Activated CD8-positive, alpha-beta memory T cell treated with anti-CD3 and anti-CD28 coated beads for 1 hour (primary cell): ENCODE measurements at places on chromosomes 5 and 9.
A peak's percentile ranks its signal among the peaks of the same experiment; 100 is the strongest.

- no peak for DNase-seq
Observed at GRCh38 chr5:176927562-176927961, 28.4 kb upstream of the HK3 start.

- no peak for DNase-seq
Observed at GRCh38 chr9:23820451-23821374, 5.3 kb downstream of the ELAVL2 start.

GRCh38 chr5:172749881-172750633, 20.9 kb downstream of the DUSP1 start:
- DNase-seq = no peak

DNA sequence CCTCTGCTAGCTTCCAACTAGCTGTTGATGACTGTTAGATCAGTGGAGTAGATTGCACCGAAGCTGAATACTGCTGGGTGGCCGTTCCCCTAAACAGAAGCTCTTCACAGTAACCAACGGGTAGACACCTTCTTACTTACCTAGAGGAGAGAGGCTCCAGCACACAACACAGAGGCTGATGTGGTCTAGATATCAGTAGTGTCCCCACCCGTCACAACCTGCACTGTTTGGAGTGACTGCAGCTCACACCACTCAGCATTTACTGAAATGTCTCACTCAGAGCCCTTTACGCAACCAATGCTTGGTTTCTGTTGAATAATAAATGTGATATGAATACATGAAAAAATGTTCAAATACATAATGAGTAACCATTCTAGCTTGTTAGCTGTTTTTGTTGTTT, 5.3 kb downstream of the TMEM174 start:
- DNase-seq = no peak

GRCh38 chr5:169744336-169744735, 107.3 kb downstream of the DOCK2 start:
- DNase-seq = no peak

- no peak for DNase-seq
Observed at GRCh38 chr5:2890011-2890410, 138.5 kb upstream of the IRX2 start.

GRCh38 chr9:120646948-120647347, 67.0 kb upstream of the CDK5RAP2 start:
- DNase-seq = no peak

- DNase-seq = no peak
Observed at GRCh38 chr5:32360906-32361305, 48.2 kb upstream of the MTMR12 start.

GRCh38 chr9:83622939-83623678, at the start of gene IDNK:
IDNK (plus strand) TSS chr9:83623143; CDS start chr9:83623172, 29 bp downstream.
- DNase-seq = no peak

GRCh38 chr5:68628082-68628814, 412.7 kb downstream of the PIK3R1 start:
- DNase-seq = no peak

GRCh38 chr5:10424124-10424731, 17.5 kb upstream of the ROPN1L start:
- no peak for DNase-seq

GRCh38 chr5:35313291-35313690, 83.0 kb upstream of the PRLR start:
- DNase-seq = no peak

GRCh38 chr5:26031481-26031880, 1006.9 kb downstream of the CDH9 start:
- no peak for DNase-seq

DNA sequence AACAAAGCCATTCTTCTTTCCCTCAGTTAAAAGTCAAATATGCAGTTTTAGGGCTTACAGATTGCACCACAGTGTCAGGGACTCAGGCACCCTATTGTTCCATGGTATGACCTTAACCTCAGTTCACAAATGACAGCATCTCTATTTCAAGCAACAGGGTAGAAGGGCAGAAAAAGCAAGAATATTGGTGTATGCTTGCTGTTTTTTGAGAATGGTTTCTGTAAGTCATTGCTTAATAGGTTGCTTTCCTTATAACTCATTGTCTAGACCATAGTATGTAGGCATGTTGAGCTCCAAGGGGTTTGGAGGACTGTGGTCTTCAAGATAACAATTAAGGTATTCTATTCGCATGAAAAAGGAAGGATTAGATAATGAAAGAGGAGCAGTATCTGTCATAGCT, 183.5 kb upstream of the EDIL3 start:
- no peak for DNase-seq

- no peak for DNase-seq
Observed at GRCh38 chr5:73666891-73667290, 40.9 kb downstream of the ARHGEF28 start.

- no peak for DNase-seq
Observed at GRCh38 chr9:33024126-33024965, 727 bp upstream of the DNAJA1 start.

- no peak for DNase-seq
Observed at GRCh38 chr5:143521141-143521540, 117.7 kb upstream of the NR3C1 start.

DNA sequence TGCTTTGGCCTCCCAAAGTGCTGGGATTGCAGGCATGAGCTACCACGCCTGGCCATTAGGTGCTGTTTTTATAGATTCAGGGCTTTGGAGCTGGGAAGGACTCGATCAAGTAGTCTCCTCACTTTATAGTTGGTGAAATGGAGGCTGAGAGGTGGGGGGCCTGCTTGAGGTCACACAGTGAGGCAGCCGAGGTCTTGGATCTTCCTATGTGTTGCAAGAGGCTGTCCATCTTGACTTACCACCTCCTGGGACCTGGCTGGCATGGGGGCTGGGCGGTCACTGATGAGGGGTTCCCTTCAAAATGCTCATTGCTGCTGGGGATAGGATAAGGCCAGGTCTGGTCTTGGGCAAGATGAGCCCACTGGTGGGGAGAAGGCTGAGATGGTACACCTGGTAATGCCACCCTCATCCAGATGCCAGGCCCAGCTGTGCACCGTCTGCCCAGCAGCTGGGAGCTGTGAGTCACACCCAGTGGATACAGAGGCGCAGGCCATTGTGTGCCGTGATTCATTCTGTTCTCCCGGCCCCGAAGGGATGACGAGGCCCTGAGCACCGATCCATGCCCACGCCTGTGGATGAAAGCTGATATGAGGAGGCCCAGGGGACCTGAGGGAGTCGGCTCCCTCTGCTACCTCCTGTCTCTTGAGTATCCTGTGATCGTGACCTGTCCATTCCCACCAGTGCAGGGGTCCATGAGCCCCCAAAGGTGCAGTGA, 10.5 kb upstream of the NDST1 start:
- DNase-seq = no peak

DNA sequence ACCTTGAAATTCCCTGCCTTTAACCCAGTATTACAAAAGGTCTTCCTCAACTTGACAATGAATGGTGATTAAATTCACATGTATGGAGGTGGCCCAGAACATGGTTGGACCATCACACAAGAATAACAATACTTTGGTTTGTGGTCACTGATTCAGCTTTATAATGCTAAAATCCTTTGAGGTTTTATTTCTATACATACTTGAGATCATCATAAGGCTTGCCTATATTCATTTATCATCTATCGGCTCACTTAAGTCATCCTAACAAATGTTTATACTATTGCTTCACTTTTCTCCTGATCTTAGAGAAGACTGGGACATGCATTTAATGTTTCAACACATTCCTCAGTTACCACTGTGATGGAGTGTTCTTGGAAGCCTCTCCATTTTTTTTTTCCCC, 191.3 kb downstream of the DMAC1 start:
- DNase-seq = no peak

DNA sequence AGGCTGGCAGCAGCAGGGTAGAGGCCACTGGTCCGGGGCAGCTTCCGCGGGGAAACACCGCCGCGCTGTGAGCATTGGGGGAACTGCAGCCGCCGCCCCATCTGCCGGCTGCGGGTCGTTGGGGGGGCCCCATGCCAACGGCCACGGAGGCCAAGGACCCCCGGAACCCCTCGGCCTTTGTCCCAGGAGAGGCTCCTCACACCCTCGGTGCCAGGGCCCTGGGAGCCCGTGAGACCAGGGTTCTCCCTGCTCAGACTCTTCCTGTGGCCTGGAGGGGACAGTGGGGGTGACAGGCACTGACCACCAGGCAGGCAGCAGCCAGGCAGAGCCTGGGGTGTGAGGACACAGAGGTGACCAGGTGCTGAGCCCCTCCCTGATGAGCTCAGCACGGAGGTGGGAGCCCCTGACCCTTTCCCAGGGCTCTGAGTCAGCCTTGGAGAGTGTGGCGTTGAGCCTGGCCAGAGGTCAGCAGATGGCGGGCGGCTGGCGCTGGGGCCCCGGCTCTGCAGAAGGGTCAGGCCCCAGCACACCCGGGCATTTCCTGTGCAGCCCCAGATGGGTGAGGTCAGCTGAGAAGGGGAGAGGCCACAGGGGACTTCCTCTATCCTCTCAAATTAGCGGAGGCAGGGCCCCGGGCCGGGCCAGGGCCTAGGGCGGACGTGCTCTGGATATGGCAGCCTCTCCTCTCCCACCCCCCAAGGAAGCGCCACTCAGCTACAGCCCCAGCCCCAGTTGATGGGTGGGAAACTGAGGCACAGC, 17.9 kb upstream of the EGFL7 start:
- peak; percentile 38 for DNase-seq

- DNase-seq = no peak
Observed at GRCh38 chr9:114386361-114386885, 1.4 kb downstream of the AKNA start.

GRCh38 chr5:62938927-62939326, 360.3 kb downstream of the LRRC70 start:
- DNase-seq = no peak

GRCh38 chr5:137221943-137222342, 277.2 kb downstream of the SPOCK1 start:
- no peak for DNase-seq

DNA sequence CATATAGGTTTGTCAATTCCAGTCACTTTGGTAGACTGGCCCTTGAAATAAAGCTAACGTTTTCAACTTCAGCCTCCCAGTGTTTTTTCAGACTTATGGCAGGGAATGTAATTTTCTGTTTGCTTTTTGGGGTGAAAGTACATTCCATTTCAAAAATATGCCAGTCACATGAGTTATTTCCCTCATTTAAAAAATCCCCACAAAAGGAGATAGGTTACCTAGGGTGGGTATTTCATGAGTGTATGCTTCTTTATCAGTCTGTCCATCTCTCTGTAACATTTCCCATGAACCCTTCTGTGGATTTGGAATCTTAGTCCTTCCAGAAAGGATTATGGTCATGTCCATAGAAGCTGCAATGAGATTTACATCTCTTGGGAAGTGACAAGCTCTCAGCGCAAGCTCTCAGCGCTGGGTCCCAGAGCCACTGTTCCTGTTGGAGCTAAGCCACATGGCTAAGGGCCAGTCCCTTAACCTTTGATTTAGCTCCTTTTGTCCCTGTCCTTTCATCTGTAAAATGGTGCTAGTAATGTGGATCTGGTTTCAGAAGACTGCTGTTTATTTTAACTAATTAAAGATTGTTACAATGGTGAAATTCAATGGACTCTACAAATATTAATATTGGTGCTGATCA, 294.9 kb downstream of the NR3C1 start:
- no peak for DNase-seq

GRCh38 chr5:14901462-14902051, 30.0 kb upstream of the ANKH start:
- no peak for DNase-seq

DNA sequence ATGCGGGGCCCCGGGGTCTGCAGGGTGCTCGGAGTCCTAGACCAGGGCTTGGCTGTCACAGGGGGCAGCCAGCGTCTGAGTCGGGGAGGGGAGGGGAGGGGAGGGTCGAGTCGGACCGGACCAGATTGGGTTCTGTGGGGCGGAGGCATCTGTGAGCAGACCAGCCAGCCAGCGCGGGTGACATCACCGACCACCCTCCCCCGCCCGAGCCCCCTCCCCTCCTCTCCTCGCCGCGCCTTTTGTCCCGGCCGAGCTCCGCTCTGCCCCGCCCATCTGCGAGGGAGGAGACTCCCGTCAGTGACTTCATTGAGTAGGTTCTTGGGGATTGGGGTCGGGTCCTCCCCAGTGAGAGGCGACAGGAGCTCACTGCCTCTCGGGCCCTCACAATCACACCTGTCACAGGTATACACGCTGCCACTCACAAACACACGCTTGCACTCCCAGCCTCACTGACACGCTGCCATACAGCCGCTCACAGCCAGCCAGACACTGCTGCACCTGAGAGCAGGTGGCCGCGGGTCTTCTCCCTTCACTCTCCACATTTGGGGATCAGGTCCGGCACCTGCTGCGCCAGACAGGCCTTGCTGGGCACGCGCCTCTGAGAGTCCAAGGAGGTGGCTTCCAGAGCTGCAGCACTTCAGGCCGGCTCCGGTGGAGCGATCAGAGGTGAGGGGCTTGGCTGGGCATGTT, 546 bp downstream of the DNAJB5 start:
- no peak for DNase-seq

- DNase-seq = no peak
Observed at GRCh38 chr9:2854617-2855016, 10.7 kb upstream of the PUM3 start.

DNA sequence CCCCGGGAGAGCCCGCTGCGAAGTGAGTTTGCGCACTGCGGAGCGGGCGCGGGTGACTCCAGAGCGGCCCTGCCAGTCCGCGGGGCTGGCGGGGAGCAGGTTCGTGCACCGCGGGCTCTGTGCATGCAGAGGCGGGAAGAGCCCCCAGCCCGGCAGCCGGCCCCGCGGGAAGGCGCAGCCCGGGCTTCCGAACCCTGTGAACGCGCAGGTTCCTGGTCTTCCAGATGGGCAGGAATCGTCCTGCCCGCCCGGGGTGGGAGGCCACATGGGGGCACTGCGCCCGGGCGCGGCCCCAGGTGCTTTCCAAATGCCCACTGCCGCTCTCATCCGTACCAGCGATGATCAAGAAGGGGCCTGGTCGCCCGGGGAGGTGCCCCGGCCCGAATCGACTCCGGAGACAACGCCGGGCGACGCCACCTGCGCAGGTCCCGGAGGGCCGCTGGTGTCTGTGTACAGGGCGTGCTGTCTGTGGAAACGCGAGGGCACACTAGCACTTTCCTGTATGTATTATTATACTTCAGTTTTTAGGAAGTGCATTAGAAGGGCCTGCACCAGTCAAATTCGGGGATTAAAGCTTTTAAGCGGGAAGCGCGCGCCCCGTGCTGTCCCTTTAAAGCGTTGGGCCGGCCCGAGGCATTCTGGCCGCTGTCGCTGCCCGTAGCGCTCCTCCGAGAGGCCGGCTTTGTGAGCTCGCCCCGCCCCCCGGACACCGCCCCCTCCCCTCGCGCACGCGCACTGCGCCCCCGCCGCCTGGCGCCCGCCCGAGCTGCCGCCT, at the start of gene WDR5:
Gene WDR5, plus strand, starts transcription at position 740 of the 775 bp plus-strand sequence. CDS start 3,796 bp downstream, outside the sequence.
- peak; percentile 73 for DNase-seq

GRCh38 chr5:62343428-62343827, 37.4 kb downstream of the KIF2A start:
- no peak for DNase-seq

- DNase-seq = no peak
Observed at GRCh38 chr5:6188344-6188743, 190.0 kb downstream of the MED10 start.

DNA sequence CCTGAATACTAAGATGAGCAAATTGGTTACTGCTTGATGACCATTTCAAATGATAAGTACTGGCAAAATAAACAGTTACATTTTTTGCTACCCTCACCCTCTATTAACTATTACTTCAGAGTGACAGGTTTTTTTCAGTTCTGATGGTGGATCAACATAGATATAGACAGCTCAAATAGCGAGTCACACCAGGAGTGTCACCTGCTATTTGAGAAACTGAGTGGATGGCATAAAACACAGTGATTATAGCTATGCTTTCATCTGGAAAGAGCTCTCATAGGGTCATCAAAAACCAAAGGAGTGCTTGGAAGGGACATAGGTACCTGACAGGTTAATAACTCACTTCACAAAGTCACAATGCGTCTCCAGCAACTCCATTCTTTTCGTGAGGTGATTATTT, 244.5 kb upstream of the C9orf72 start:
- DNase-seq = no peak
